Ascending aorta (tissue), 2 donors: ENCODE measurements at places on chromosomes 7 and 10. TPM values are rescaled to one million over a fixed set of nuclear protein-coding genes. Genes with fewer than 3 reads are reported as not detected.

The CTBP2 gene
- 57.7 TPM for total RNA-seq

GRCh38 chr7:21566094-21566493 is 23.3 kb downstream of the DNAH11 start:
- DNase-seq: no peak
- no peak overlapping the region for H3K27ac ChIP-seq
- no peak overlapping the region for H3K4me3 ChIP-seq

GRCh38 chr10:30583778-30584415 is 45.7 kb downstream of the LYZL2 start:
- no peaks in the 10 kb centered on the region for H3K4me1 ChIP-seq
- H3K36me3 ChIP-seq: no peaks in the 10 kb centered on the region
- DNase-seq: peak; percentile 84
- peak overlapping the region; percentile 68 for H3K4me3 ChIP-seq

- no peak overlapping the region for H3K27ac ChIP-seq
- no peak overlapping the region for H3K4me3 ChIP-seq
- H3K27me3 ChIP-seq: no peaks in the 10 kb centered on the region
- no peaks in the 10 kb centered on the region for H3K36me3 ChIP-seq
- peak; percentile 42 for DNase-seq
- H3K4me1 ChIP-seq: no peaks in the 10 kb centered on the region
Observed at GRCh38 chr7:128443831-128444600, 11.7 kb upstream of the HILPDA start.

GRCh38 chr10:14111208-14111607 is 219.5 kb downstream of the FRMD4A start:
- no peaks in the 10 kb centered on the region for H3K4me1 ChIP-seq
- H3K4me3 ChIP-seq: no peak overlapping the region
- no peak overlapping the region for H3K27ac ChIP-seq
- H3K27me3 ChIP-seq: no peaks in the 10 kb centered on the region

The MALRD1 gene
- not detected for total RNA-seq

- no peaks in the 10 kb centered on the region for H3K4me1 ChIP-seq
- no peaks in the 10 kb centered on the region for H3K36me3 ChIP-seq
- no peak overlapping the region for H3K27ac ChIP-seq
- H3K4me3 ChIP-seq: no peak overlapping the region
- no peak for DNase-seq
Observed at GRCh38 chr7:114488696-114489095, 74.1 kb downstream of the FOXP2 start.

The OR2A42 gene
- total RNA-seq: not detected

The PKD2L1 gene
- not detected for total RNA-seq

The TYSND1 gene
- 12.3 TPM for total RNA-seq

GRCh38 chr10:19908991-19909696 is 92.9 kb downstream of the PLXDC2 start:
- no peak for DNase-seq
- H3K4me1 ChIP-seq: no peaks in the 10 kb centered on the region
- H3K36me3 ChIP-seq: no peaks in the 10 kb centered on the region
- no peaks in the 10 kb centered on the region for H3K27me3 ChIP-seq

GRCh38 chr10:33484787-33485186 is 150.3 kb upstream of the NRP1 start:
- H3K4me3 ChIP-seq: no peak overlapping the region
- no peaks in the 10 kb centered on the region for H3K36me3 ChIP-seq
- H3K27me3 ChIP-seq: no peaks in the 10 kb centered on the region
- H3K4me1 ChIP-seq: no peaks in the 10 kb centered on the region

DNA sequence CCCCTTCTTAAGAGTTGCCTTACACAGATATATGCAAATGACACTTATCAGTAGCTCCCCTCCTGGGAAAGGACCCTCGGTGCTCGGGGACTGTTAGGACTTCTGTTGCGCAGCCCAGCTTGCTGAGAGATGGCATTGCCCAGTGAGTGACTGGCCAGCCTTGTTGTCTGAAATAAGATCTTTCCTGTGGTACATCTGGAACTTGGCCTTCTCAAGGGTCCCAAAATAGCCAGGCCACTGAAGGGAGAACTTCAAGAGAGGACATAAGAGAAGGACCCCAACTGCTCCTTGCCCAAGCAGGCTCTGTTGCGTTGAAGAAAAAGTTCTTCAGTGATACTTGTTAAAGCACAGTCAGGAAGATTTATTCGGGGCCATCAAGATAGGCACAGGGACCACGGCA is 17.3 kb downstream of the BAG3 start:
- peaks cover 40% of the 10 kb centered on the region for H3K36me3 ChIP-seq
- H3K4me1 ChIP-seq: peaks cover 11% of the 10 kb centered on the region
- H3K27ac ChIP-seq: peak overlapping the region; percentile 74
- no peak for DNase-seq

DNA sequence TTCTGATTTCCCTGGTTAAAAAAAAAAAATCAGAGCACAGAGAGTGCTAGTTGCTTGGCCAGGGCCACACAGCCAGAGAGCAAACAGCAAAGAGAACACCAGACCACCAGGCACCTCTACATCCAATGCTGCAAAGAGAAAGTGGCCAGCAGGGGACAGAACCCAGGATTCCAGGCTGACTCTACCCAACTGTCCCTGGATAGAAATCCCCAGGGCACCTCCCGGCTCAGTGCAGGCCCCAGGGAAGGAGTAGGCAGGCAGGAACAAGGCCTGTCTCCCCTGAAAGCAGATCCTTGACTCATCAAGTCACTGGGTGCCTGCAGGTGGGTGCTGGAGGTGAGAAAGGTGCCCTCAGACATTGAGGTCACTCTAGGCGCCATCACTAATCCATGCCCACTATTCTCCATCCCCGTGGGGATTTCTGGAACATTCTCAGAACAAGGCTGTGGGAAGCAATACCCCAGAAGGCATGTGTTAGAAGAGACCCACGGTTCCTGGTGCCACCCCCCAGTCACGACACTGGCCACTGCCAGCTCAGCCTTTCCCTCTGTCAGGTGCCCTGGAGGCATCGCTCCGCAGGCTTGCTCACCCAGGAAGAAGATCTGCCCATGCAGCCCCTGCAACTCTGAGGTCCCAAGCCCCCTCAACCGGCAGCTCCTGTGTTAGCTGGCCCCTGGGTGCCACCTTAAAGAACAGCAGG is 154.8 kb downstream of the GRID1 start:
- no peak overlapping the region for H3K4me3 ChIP-seq
- DNase-seq: no peak
- no peaks in the 10 kb centered on the region for H3K27me3 ChIP-seq
- no peaks in the 10 kb centered on the region for H3K36me3 ChIP-seq

The PMPCB gene
- total RNA-seq: 35.5 TPM

The SSBP1 gene
- total RNA-seq: 19.2 TPM

GRCh38 chr7:96589038-96589437 is 120.6 kb downstream of the SEM1 start:
- no peak overlapping the region for H3K27ac ChIP-seq
- H3K36me3 ChIP-seq: no peaks in the 10 kb centered on the region
- no peaks in the 10 kb centered on the region for H3K4me1 ChIP-seq
- no peaks in the 10 kb centered on the region for H3K27me3 ChIP-seq

The NPC1L1 gene
- not detected for total RNA-seq

The DENND2A gene
- 7.5 TPM for total RNA-seq

DNA sequence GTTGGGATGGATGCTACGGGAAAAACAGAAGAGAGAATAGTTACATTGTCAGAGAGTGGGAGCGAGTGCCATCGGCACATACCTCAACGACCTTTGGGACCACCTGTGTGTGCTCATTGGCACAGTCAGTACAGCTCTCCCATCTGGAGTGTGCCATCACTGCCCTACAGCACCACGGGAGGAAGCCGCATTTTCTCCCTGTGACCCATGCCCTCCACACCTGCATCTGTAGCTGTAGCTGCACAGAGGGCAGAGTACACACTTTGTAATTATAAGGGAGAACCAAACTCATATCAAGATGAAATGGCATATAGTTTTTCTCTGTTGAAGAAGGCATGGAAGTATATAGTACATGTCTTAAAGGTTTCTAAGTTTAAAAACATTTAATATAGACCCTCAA is 207.4 kb downstream of the LHFPL3 start:
- DNase-seq: no peak
- no peak overlapping the region for H3K4me3 ChIP-seq
- no peaks in the 10 kb centered on the region for H3K36me3 ChIP-seq
- no peaks in the 10 kb centered on the region for H3K27me3 ChIP-seq
- H3K27ac ChIP-seq: no peak overlapping the region

GRCh38 chr7:94182066-94182465 is 177.9 kb upstream of the BET1 start:
- H3K27ac ChIP-seq: peak overlapping the region; percentile 21
- H3K36me3 ChIP-seq: no peaks in the 10 kb centered on the region
- H3K4me1 ChIP-seq: no peaks in the 10 kb centered on the region
- H3K4me3 ChIP-seq: no peak overlapping the region

GRCh38 chr7:131689662-131690234 is 133.3 kb upstream of the PODXL start:
- no peak overlapping the region for H3K27ac ChIP-seq
- DNase-seq: no peak
- H3K36me3 ChIP-seq: no peaks in the 10 kb centered on the region
- no peaks in the 10 kb centered on the region for H3K4me1 ChIP-seq

GRCh38 chr10:47058032-47058702 is 146.9 kb downstream of the PTPN20 start:
- no peaks in the 10 kb centered on the region for H3K27me3 ChIP-seq
- no peak for DNase-seq
- H3K27ac ChIP-seq: no peak overlapping the region
- no peaks in the 10 kb centered on the region for H3K36me3 ChIP-seq
- no peaks in the 10 kb centered on the region for H3K4me1 ChIP-seq
